ENCODE measurements at places on chromosomes 7 and 10.

DNA sequence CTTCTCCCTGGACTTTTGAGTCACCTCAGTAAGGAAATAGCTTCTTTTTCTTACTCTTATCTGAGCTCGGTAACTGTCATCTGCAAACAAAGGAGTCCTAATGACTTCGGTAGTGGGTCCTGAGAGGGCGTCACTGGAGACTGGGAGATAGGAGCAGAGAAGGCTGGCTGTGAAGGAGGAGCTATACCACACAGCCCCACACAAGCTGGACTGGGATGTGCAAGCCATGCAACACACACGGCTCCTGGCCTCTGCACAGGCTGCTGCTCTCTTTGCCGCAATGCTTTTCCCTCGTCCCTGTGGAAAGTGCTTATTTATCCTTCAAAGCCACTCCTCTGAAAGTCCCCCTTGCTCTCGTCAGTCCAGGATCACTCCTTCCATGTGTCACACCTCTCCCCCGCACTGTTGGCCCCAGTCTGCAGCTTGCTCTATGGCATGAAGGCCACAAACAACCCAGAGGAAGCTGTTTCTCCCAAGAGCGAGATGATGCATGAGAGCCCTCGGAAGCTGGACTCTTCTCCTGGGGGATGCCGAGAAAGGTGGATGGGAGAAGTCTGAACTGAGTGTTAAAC, 14.9 kb downstream of the TMEM273 start:
- H3K4me1 ChIP-seq, result peaks cover 43% of the 10 kb centered on the region
- no peaks in the 10 kb centered on the region for H3K27me3 ChIP-seq
- peak overlapping the region; percentile 91 for H3K27ac ChIP-seq
- no peak for DNase-seq
- peaks cover 4% of the 10 kb centered on the region for H3K36me3 ChIP-seq
- no peak overlapping the region for H3K4me3 ChIP-seq

DNA sequence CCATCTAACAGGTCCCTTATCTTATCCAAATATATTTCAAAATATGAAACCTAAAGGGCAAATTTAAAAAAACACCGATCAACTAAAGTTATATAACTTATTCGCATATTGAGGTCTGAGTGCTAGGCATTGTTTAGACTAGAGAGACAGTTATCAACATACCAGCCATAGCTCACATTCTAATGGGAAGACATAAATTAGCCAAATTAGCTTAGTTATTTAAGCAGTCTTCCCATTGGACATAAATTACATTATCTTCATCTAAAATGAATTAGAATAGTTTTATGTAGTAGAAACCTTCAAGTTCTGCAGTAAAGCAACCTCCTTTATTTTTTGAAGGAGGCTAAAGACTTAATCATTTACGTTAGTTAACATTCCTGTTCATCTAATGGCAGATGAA, 17.4 kb downstream of the KIF5B start:
- H3K4me1 ChIP-seq, result peaks cover 28% of the 10 kb centered on the region
- H3K27me3 ChIP-seq, result no peaks in the 10 kb centered on the region
- DNase-seq, result no peak
- no peak overlapping the region for H3K27ac ChIP-seq
- no peak overlapping the region for H3K4me3 ChIP-seq

DNA sequence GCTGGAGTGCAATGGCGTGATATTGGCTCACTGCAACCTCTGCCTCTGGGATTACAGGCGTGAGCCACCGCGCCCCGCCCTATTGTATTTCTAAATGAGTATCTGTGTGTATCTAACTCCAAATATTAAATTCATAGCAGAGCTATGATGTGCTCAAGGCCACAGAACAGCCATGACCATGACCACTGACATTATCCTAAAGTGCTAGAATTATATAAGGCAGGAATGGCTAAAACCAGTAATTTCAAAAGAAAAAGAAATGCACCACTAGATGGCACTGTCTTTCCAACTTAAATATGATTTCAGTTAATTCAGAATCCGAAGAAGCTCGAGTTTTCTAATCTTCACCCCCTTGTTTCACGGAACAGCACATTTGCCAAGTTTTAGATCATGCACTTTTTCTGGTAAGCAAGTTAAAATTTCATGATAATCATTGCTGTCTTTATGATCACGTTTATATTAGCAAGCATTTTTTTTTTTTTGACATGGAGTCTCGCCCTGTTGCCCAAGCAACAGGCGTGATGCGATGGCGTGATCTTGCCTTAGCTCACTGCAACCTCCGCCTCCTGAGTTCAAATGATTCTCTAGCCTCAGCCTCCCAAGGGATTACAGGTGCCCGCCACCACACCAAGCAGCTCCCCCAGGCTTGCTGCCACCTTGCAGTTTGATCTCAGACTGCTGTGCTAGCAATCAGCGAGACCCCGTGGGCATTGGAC, 65.3 kb downstream of the OR13A1 start:
- H3K27ac ChIP-seq, result peak overlapping the region; percentile 27
- peaks cover 19% of the 10 kb centered on the region for H3K27me3 ChIP-seq
- peaks cover 16% of the 10 kb centered on the region for H3K4me1 ChIP-seq
- peak overlapping the region; percentile 12 for H3K4me3 ChIP-seq
- H3K36me3 ChIP-seq, result peaks cover 2% of the 10 kb centered on the region
- no peak for DNase-seq

- no peak overlapping the region for H3K4me3 ChIP-seq
- peaks cover 6% of the 10 kb centered on the region for H3K36me3 ChIP-seq
- DNase-seq, result no peak
- no peaks in the 10 kb centered on the region for H3K27me3 ChIP-seq
- H3K27ac ChIP-seq, result no peak overlapping the region
- peaks cover 6% of the 10 kb centered on the region for H3K4me1 ChIP-seq
These were observed 61.4 kb downstream of the IPMK start for GRCh38 chr10:58206251-58206650.

DNA sequence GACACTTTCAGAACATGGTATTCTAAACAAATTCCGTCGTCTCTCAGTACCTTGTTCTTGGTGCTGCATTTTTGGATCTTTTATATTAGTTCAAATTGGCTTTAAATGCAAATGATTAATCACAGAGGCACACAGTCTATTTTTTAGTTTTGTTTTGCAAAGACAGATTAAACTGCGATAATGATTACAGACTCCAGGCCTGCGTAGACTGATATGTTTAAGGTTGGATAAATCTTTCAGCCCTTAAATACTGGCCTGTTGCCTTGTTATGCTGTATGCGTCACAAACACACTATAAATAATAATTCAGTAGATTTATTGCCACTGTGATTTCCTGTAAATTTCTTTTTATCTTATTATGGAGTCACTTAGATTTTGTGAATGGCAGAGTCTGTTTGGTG, 19.3 kb downstream of the CACNB2 start:
- H3K27me3 ChIP-seq, result no peaks in the 10 kb centered on the region
- DNase-seq, result no peak
- H3K27ac ChIP-seq, result no peak overlapping the region
- H3K4me1 ChIP-seq, result no peaks in the 10 kb centered on the region
- no peak overlapping the region for H3K4me3 ChIP-seq

DNA sequence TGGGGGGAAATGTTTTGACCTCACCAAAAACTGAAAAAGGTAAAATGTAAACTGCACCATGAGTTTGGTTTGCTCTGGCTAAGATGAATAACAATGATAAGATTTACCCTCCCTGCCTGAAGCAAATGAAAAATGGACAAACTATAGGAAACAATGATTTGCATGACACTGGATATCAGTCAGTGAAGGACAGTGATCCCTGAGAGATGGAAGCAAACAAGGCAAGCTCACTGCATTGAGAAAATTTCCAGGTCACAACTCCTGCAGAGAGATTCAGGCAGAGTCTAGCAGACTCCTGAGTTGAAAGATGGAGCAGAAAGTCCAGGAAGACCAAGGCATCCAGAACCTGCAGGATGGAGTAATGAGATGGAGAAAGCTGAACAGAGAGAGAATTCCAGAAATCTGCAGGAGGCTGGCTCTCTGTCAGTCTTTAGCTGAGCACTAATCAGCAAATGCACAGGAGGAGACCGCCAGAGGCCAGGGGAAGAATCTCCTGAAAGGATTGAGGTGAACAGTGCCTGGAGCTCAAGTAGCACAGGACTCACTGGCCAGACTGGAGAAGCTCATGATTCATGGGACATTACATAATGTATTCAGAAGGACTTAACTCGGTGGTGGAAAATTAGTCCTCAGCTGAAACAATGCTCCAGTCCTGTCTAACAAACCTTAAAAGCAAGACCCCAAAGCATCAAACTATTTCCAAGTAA, 51.2 kb upstream of the PALS2 start:
- peaks cover 7% of the 10 kb centered on the region for H3K36me3 ChIP-seq
- H3K4me1 ChIP-seq, result no peaks in the 10 kb centered on the region
- H3K4me3 ChIP-seq, result no peak overlapping the region
- no peak overlapping the region for H3K27ac ChIP-seq
- peaks cover 44% of the 10 kb centered on the region for H3K27me3 ChIP-seq

DNA sequence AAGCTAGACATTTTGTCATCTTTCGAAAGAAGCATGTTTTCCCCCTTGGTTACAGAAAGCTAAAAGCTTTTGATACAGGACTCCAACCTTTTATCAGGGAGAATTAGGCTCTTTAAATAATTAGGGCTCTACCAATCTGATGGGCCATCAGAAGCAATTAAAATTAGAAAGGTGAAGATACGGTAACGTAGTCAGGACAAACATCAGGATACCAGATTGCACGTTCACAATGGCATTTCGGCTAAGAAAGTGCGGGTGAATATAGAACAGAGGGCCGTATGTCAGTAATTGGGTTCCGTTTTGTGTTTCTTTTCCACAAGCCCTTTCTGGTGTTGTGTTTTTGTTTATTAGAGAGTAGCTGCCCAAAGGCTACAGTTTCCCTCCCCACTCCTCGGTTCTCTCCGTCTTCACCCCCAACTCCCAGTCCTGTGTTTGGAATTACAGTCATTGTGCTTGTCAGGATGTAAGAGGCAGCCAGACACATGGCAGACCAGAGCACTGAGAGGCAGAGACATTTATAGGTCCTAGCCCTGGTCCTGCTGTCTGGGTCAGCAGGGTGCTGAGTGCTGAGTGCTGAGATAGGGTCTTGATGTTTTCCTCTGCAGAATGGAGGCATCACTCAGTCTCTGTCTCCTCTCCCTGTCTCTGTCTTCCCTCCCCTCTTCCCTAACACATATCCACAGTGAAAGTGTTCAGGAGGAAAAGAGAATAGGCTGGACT, 5.5 kb downstream of the PFKP start:
- no peak overlapping the region for H3K4me3 ChIP-seq
- peak overlapping the region; percentile 29 for H3K27ac ChIP-seq
- DNase-seq, result no peak
- peaks cover 2% of the 10 kb centered on the region for H3K36me3 ChIP-seq

GRCh38 chr10:20713420-20713819, 183.7 kb downstream of the NEBL start:
- H3K27me3 ChIP-seq, result no peaks in the 10 kb centered on the region
- no peaks in the 10 kb centered on the region for H3K4me1 ChIP-seq
- H3K27ac ChIP-seq, result no peak overlapping the region

GRCh38 chr7:91633013-91633441, 247.5 kb downstream of the MTERF1 start:
- H3K27ac ChIP-seq, result no peak overlapping the region
- no peaks in the 10 kb centered on the region for H3K27me3 ChIP-seq
- no peak for DNase-seq
- no peak overlapping the region for H3K4me3 ChIP-seq
- no peaks in the 10 kb centered on the region for H3K4me1 ChIP-seq

DNA sequence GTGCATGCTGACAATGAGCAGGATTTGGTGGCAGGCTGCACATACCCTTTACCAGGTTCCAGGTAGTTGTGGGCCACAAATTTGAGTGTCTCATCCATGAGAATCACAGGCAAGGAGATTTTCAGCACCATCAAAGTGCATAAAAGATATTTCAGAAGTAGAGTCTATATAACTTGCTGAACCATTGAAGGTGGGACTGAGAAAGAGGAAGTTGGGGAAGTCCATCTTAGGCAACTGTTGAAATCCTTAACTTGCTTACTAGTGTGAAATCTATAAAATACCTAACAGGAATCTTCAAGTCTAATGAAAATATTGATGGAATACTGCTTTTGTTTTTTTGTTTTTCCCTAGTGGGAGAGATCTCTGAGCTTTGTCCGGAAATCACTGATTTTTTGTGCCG, 325.1 kb upstream of the PLXDC2 start:
- no peaks in the 10 kb centered on the region for H3K4me1 ChIP-seq
- no peaks in the 10 kb centered on the region for H3K27me3 ChIP-seq
- H3K36me3 ChIP-seq, result no peaks in the 10 kb centered on the region
- no peak overlapping the region for H3K4me3 ChIP-seq
- no peak overlapping the region for H3K27ac ChIP-seq

- H3K27me3 ChIP-seq, result no peaks in the 10 kb centered on the region
- no peak overlapping the region for H3K27ac ChIP-seq
- DNase-seq, result no peak
- H3K36me3 ChIP-seq, result no peaks in the 10 kb centered on the region
- H3K4me1 ChIP-seq, result no peaks in the 10 kb centered on the region
- no peak overlapping the region for H3K4me3 ChIP-seq
These were observed 341.1 kb upstream of the SEMA3A start for GRCh38 chr7:84535580-84536270.

DNA sequence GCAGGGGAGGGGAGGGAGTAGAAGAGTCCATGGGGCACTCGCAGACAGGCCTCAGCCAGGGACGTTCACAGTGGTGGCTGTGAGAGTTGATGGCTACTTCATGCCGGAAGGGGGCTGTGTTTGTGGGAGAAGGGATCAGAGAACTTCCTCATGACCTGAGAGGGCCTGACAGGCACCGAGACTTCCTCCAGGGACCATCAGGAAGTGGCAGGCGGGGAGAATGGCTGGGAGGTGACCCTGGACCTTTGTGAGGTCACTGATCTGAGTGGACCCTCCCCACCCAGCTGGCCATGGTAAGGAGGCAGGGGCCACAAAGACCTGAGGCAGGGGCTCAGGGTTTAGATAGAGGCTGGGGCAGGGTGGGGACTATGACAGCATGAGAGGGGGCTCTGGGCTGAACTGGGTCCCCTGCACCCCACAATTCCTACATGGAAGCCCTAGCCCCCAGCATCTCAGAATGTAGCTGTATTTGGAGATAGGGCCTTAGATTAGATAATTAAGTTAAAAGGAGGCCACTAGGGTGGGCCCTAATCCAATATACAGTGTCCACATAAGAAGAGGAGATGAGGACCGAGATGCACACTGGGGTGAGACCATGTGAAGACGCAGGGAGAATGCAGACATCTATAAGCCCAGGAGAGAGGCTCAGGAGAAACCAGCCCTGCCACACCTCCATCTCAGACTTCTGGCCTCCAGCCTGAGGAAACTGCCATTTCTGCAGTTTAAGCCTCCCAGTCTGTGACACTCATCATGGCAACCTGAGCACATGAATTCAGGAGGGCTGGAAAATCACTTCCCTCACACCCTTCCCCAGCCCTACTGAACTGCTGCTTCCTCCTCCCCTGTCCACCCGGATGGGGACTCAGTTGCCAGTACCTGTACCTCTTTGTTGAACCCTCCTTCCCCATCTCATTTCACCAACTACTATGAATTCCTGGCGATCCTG, 273.9 kb upstream of the ZNF32 start:
- H3K27ac ChIP-seq, result no peak overlapping the region
- no peaks in the 10 kb centered on the region for H3K36me3 ChIP-seq
- H3K4me3 ChIP-seq, result no peak overlapping the region
- DNase-seq, result no peak
- peaks cover 24% of the 10 kb centered on the region for H3K27me3 ChIP-seq

- H3K27ac ChIP-seq, result no peak overlapping the region
- no peak overlapping the region for H3K4me3 ChIP-seq
- H3K4me1 ChIP-seq, result peaks cover 17% of the 10 kb centered on the region
- no peak for DNase-seq
- H3K27me3 ChIP-seq, result peaks cover 61% of the 10 kb centered on the region
- H3K36me3 ChIP-seq, result peaks cover 4% of the 10 kb centered on the region
These were observed 1.3 kb downstream of the ELN start for GRCh38 chr7:74029089-74029785.

GRCh38 chr7:5665094-5666025, 116.1 kb downstream of the RNF216 start:
- no peaks in the 10 kb centered on the region for H3K27me3 ChIP-seq
- peaks cover 20% of the 10 kb centered on the region for H3K4me1 ChIP-seq
- no peak for DNase-seq
- peak overlapping the region; percentile 5 for H3K4me3 ChIP-seq
- H3K36me3 ChIP-seq, result no peaks in the 10 kb centered on the region
- peak overlapping the region; percentile 70 for H3K27ac ChIP-seq

Data from T-helper 17 cell (primary cell).